ENCODE measurements at places on chromosomes 4 and X.

GRCh38 chr4:147326591-147326990, 154.3 kb upstream of the EDNRA start:
- DNase-seq: no peak

DNA sequence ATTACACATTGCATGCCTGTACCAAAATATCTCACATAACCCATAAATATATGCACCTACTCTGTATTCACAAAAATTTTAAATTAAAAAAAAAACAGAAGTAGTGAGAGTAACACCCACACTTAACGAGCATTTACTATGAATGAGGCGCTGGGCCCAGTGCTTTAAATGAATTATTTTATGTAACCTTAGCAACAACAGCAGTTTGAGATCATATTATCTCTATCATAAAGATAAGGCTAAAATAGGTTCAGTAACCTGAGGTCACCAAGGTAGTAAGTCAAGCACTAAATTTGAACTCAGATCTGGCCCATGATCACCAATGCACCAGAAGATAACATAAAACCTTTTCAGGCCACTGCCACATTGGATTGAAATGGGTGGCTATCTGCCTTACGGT, 5.3 kb upstream of the PROM1 start:
- no peak for DNase-seq

GRCh38 chrX:54818221-54818620, 10.7 kb downstream of the MAGED2 start:
- DNase-seq: no peak

- no peak for DNase-seq
These were observed 252.6 kb downstream of the TMEM47 start for GRCh38 chrX:34404386-34405070.

GRCh38 chrX:74557378-74557777, 57.0 kb downstream of the RLIM start:
- DNase-seq: no peak

DNA sequence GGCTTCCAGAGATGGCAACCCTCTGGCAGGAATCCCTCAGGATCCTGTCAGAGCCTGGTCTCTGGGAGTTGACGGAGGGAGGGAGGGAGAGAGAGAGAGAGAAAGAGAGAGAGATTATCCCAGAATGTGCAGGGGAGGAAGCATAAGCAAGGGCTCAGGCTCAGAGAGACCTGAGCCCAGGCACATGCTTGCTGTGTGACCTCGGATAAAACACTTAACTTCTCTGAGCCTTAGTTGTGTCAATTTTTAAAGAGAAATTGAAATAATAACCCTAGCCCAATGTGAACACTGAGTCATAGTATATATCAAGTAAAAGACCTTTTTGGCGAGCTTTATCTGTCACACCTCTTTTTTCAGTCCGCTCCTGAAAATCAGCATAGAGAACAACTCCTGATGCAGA, 473 bp upstream of the USP51 start:
- DNase-seq: no peak

- no peak for DNase-seq
These were observed 867.6 kb upstream of the PCDH7 start for GRCh38 chr4:29852537-29852936.
